ENCODE measurements at places on chromosomes 12 and 14.

- no peak for DNase-seq
Measured at GRCh38 chr12:92764831-92765230, 62.0 kb downstream of the PLEKHG7 start.

DNA sequence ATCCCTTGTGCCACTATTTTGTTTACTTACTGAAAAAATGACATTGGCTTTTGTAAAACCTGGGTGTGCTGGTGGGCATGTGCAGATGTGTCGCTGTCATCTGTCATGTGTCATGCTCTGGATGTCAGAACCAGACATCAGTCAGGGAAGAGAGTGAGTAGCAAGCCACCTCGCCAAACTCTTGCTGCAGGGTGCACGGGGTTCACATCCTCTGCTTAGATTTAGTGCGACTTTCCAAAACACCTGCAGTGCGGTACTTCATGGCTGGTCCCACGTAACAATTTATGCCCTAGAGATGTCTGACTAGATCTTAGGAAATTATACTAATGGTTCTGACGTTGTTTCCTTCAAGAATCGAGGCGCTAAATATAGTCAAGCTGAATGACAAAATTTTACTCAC is 106.7 kb downstream of the CRADD start:
- no peak for DNase-seq

GRCh38 chr14:75991753-75992152 is 6.2 kb downstream of the IFT43 start:
- DNase-seq, result no peak

- no peak for DNase-seq
Measured at GRCh38 chr12:78483767-78484315, 380.7 kb upstream of the SYT1 start.

DNA sequence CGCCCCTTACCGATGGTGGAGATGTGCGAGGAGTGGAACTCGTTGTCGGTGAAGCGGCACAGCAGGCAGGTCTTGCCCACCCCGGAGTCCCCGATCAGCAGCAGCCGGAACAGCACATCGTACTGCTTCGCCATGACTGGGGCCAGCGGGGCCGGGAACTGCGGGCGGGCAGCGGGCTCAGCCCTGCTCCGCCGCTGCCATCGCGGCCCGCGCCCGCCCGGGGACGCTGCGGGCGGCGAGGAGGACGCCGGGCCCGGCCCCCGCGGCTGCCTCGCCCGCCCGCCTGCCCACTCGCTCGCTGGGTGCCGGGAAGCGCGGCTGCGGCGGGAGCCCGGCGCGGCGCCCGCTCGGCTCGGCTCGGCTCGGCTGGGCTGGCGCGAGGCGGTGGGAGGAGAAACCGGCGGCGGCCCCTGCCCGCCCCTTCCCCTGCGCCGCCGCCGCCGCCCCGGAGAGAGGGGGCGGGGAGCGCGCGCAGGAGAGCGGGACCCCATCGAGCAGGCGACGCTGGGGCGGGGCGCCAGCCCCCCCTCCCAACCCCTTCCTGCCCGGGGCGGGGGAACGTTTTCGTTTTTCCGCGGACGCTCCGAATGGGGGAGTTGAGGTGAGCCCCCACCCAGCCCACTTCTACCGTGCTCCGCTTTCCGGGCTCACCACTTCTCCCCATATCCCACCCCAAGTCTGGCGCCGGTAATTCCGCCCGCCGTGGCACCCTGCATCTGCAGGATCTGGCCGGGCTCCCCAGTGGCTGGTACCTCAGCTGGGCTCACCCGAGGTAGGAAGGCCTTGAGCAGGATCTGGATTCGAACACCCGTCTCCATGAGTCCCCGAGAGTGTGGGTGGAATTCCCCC is at the start of gene RAB15:
RAB15 (minus strand) TSS at position 394 of the 849 bp plus-strand sequence; CDS start at position 134, 260 bp downstream.
- no peak for DNase-seq

GRCh38 chr12:54560374-54560858 is 11.0 kb downstream of the PDE1B start:
- peak; percentile 88 for DNase-seq

DNA sequence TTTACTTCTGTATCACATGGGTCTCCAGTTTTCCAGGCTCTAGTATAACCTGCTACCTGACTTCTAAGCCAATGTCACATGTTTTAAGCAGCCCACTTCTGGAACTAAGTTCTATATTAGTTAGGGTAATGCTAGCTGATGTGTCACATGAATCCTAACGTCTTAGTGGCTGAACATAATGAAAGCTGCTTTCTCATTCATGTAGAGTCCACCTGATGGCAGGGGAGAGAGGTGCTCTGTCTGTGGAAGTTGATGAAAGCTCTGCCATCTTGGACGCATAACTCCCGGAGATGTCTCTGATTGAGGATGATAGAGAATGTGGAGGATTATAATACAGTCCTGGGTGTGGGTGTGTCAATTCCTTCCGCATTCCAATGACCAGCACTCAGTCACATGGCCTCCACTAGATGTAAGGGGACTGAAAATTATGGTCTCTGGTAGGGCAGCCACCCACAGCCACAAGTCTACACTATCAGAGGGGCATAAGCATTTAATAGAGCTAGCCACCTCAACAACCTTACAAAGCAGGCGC is 234.4 kb upstream of the CRY1 start:
- no peak for DNase-seq

DNA sequence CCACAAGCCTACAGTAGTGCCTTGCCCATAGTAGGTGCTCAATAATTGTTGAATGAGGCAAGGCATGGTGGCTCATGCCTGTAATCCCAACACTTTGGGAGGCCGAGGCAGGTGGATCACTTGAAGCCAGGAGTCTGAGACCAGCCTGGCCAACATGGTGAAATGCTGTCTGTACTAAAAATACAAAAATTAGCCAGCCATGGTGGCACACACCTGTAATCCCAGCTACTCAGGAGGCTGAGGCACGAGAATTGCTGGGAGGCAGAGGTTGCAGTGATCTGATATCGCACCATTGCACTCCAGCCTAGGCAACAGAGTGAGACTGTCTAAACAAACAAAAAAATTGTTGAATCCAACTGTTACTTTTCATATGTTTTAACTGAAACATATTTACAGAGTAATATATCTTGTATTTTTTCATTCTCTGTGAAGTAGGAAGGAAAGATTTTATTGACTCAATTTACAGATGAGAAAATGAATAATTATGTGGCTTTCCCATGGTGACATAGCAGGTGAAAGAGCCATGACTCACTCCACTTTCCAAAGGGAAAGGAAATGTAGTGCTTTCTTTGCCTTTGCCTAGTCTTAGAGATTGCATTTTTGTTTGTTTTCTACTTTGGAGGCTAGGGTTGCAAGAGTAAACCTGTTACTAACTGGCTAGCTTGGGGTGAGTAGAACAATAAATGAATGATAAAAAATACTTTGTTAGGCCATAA is 95.4 kb upstream of the SLC38A4 start:
- no peak for DNase-seq

DNA sequence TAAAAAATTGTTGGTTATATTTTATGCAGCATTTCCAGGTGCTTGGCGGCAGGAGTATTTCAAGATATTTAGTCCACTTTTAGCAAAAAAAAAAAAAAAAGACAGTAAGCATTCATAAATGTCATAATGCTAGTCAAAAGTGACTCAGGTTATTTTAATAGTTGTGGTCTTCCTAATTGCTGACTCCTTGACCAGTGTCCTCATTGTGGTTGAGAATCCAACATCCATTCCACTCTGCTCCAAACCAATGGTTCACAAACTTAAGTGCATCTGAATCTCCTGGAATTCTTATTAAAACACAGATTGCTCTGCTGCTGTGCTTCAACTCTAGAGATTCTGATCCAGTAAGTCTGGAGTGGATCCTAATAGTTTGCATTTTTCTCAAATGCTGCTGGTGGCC is 71.4 kb downstream of the AKAP6 start:
- no peak for DNase-seq

DNA sequence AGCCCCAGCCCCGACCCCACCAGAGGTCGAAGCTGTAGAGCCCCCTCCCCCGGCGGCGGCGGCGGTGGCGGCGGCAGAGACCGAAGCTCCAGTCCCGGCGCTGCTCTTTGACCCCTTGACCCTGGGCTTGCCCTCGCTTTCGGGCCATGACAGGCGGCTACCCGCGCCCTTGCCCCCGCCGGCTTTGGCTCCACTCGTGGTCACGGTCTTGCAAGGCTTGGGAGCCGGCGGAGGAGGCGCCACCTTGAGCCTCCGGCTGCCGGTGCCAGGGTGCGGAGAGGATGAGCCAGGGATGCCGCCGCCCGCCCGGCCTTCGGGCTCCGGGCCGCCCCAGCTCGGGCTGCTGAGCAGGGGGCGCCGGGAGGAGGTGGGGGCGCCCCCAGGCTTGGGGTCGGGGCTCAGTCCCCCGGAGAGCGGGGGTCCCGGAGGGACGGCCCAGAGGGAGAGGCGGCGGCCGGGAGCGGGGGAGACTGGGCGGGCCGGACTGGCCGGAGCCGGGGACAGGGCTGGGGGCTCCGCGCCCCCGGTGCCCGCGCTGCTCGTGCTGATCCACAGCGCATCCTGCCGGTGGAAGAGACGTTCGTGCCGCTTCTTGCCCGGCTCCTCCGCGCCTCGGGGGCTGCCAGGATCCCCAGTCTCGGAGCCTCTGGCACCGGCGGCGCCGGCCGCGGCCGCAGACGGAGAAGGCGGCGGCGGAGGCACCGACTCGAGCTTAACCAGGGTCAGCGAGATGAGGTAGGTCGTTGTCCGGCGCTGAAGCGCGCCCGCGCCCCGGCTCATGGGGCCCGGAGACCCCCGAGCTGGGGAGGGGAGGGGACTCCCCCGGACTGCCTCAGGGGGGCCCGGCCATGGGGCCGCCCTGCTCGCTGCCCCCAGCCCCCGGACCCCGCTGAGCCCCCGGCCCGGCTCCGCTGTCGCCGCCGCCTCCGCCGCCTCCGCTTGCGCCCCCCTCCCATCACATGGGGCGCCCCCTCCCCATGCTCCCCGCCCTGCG is 778 bp downstream of the AGAP2 start:
- DNase-seq, result no peak

DNA sequence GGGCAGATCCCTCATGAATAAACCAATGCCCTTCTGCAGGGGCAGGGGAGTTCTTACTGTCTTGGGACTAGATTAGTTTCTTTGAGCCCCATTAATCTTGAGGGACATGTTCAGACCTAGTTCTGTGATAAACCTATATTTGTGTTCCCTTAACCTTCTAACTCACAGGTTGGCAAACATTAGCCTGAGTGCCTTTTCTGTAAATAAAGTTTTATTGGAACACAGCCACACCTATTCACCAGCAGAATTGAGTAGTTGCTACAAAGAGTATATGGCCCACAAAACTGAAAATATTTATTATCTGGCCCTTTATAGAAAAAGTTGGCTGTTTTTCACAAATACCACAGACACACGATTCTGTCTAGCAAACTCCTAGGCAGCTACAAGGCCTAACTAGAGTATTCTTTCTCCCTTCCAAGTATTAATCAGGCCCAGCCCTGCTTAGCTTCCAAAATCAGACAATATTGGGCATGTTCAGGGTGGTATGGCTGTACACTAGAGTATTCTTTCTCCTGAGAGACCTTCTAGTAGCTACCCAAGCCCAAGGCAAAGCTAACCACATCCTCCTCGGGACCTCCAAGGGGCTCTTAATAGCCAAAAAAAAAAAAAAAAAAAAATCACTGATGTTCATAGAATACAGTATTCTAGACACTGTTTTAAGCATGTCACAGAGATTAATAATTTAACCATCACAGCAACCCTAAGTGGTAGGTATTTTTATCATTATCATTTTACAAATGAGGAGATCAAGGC is 199.3 kb upstream of the PWP1 start:
- DNase-seq, result no peak

DNA sequence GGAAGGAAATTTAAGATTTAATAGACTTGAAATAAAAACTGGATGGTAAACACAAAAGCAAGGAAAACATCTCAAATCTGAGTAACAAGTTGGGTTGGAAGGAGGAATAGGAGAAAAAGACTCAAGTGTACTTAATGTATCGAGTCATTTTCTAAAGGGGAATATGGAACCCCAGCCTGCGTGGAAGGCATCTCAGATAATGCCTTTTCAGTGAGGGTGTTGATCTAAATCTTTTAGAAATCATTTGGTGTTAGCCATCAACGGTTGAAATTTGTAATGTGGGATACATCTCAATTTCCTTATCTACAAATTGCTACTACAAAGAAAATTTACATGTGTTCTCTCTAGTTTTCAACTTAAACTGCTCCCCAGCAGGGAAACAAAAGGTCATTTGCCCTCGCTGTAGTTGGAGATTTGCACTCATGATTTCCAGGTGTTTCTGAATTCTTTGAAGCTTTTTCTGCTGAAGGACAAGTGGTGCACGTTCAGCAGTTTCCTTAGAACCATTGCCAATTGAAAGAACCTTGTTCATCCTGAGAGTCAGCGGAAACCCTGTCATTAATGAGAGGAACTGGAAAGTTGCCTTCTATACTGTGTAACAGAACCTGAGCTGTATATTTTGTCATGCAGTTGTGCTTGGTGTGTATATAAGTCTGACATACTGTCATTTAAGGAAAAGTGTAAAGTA is 2.2 kb downstream of the PCBP2 start:
- no peak for DNase-seq

DNA sequence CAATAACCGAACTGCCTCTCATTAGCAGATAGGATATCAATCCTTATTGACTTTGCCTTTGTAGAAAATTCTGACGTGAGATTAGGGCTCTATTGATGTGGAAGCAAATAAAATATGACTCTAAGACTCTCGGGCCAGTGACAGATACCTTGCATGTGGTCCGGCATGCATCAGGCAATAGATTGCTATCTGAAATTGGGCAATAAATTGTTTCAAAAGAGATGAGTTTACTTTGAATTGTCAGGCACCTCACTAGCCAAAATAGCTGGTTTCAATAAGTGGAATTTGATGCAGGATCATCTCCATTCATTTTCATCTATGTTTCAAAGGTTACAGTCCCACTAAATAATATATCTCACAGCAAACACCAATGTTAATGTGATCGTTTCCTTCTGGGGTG is 186.3 kb upstream of the PLEKHA5 start:
- no peak for DNase-seq

- DNase-seq, result no peak
Measured at GRCh38 chr12:119006746-119007145, 25.4 kb downstream of the SRRM4 start.

- no peak for DNase-seq
Measured at GRCh38 chr12:124445121-124445718, 122.2 kb downstream of the NCOR2 start.

DNA sequence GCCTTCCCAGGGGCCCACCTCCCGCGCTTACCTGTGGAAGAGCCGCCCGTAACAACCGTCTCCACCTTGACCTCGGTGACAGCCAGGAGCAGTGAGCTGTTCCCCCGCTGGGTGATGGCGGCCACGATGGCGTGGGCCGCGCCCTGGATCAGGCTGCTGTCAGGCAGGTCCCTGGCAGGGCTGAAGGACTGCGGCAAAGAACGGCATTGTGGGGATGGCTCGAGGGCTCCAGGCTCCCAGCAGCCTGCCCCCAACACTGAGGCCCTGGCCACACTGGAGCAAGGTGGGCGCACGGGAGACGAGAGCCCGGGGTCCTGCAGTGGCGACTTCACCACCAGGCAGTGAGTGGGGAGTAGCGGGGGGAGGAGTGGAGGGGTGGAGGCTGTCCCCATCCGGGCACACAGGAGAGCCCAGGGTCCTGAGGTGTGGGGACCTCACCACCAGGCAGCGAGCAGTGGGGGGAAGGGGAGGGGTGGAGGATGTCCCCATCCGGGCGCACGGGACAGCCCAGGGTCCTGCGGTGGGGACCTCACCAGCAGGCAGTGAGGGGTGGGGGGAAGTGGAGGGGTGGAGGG is 25.0 kb downstream of the JAG2 start:
- DNase-seq, result no peak

GRCh38 chr12:89140602-89141238 is 211.6 kb downstream of the DUSP6 start:
- no peak for DNase-seq

GRCh38 chr12:26566675-26567074 is 266.3 kb downstream of the ITPR2 start:
- no peak for DNase-seq

GRCh38 chr12:56362130-56363059 is at the start of gene APOF:
TSS of gene APOF (minus strand) at chr12:56362857. CDS start at chr12:56362745, 112 bp downstream.
- no peak for DNase-seq

Data from H1 (cell line).